Stimulated activated CD8-positive, alpha-beta memory T cell treated with anti-CD3 and anti-CD28 coated beads, Interleukin-7, amount 100 ng/mL, for 4 hours (primary cell): ENCODE measurements at places on chromosomes 5 and 9.

- DNase-seq = no peak
Observed at GRCh38 chr5:94808497-94808896, 190.0 kb downstream of the SLF1 start.

DNA sequence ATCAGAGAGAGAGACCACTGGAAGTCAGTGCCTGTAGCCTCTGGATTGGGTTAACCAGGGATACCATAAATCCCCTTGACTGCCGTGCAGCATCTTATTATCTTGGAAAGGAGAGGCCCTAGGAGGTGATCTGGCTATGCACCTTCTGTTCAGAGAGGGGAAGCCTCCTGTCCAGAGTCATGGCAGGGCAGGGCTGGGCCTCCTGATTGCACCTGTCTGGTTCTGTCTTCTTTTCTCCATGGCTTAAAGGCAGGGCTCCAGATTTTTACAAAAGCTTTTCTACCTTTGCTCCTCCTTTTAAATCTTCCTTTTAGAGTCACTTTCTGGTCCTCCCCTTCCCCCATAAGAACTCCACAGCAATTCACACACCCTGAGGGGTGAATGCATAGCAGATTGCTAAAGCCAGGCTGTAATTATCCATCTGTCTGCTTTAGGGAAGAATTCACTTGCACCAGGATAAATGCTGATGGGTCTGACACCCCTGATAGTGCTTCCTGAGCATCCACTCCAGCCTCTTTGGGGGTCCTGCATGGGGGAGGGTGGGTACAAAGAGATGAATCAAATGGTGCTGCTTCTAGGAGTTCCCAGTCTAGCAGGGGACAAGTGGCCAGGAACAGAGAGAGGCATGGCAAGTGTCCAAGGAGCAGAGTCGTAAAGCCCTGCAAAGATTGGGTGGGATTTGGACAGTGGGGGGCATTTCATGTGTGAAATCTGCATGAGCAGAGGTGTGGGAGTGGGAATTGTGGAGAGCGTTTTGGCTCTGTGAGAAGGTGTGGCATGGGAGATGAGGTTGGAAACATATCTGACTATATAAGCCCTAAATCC is 141.3 kb upstream of the ALDH1B1 start:
- DNase-seq = no peak

DNA sequence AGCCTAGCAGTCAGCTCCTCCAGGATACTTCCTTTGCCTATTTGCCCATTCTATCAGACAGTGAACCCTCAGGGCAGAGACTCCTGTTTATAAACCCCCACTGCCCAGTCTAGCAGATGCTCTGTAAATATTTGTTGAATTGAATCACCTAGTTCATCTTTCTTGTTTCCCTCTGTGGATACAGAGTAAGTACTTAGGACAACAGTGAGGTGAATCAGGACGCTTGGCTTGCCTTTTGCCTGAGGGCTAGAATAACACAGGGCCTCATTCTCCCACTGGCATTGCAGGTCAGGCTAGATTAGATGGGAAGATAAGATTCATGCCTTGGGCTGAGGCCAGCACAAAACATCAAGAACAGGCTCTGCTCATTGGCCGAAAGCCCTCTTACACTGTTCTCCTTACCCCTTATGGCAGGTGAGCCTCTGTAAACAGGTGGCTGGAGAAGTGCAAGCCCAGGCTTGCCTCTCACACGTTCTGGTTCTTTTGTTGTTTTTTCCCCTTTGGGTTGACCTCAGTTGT is 22.2 kb downstream of the TNFSF8 start:
- no peak for DNase-seq

DNA sequence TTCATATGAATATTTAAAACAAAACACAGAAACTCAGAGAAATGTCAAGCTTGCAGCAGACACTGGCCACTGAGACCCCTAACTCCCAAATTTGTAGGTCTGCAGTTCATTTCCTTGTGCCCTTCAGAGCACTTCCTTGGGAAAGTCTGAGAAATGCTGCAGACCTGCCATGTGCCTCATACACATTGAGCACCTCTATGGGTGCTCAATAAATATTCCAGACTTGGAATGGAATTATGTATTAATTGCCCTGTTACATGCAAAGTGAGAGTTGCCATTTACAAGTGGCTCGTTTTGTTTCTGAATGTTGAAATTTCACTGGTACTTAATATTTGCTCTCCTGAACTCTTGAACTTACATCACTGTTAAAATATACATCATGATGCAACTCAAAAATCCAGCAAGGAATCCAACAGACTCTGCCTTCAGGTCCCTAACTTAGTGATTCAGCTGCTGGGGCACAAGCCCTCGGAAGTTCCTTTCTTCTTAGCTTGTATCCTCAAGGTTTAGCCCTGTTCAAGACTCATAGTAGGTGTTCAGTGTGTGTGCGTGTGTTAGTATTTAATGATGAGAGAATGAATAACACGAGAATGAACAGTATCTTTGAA is 90.6 kb downstream of the PTCD2 start:
- DNase-seq = no peak

- no peak for DNase-seq
Observed at GRCh38 chr9:86732514-86733171, 214.7 kb downstream of the GAS1 start.
